ENCODE measurements at places on chromosomes 11 and 22.

GRCh38 chr11:20156280-20156875 lies 3.9 kb downstream of the DBX1 start:
- DNase-seq, result no peak

GRCh38 chr11:66970807-66971442 lies 4.2 kb upstream of the C11orf86 start:
- DNase-seq, result no peak

GRCh38 chr11:111996129-111996528 lies 29.1 kb upstream of the DLAT start:
- DNase-seq, result no peak

DNA sequence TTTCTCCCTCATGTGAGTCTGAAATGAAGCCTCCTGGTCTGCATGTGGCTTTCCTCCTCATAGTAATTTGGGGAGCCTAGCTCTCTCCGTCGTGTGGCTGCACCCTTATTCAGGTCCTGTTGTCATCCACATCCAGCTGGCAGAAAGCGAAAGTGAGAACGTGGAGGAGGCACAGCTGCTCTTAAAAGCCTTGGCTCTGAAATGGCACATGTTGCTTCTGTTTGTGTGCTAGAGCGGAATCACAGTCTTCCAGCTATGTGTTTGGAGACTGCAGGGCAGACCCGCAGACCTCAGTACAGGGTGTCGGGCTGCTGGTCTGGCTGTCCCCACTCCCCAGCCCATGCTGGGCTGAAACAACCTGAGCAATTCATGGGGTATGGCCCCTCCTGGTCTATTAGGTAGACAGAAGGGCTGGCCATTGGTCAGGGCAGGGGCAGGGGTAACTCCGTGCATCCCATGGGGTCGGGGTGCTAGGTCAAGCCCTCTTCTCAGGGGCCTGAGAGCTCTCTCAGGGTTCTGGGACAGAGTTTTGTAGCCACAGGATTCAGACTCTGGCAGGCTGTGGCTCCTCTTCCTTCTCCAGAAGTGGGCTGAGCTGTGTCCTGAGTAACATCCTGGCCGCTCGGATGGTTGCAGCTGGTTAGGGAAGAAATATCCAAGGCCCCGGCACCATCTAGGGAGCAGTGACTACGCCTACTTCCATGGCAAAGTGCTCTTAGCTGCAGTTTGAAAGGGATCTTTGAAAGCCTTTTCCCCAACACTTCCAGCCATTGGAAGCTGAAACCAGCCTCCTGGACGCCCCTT lies 50.6 kb downstream of the C11orf96 start:
- DNase-seq, result peak; percentile 64

Data from NCI-H2171 (cell line).